ENCODE measurements at places on chromosomes 1 and 21. TPM values are rescaled to one million over a fixed set of nuclear protein-coding genes. Genes with fewer than 3 reads are reported as not detected.

DNA sequence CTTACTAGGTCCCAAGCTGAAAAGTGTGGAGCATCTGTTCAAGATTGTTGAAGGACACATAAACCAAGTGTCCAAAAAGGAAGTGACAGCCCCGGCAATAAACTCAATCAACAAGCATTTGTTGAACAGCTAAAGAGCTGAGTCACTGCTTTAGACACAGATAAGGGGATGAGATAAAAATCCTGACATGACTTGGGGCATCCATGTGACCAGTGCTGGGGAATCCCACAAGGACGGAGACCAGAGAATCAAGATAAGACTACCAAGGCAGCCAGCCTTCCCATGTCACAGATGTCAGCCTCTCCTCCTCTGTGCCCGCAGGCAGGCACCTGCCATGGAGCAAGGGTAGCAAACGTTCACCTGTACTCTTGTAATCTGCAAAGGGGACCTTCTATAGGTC lies 118.6 kb upstream of the KAZN start:
- ATAC-seq = no peak

DNA sequence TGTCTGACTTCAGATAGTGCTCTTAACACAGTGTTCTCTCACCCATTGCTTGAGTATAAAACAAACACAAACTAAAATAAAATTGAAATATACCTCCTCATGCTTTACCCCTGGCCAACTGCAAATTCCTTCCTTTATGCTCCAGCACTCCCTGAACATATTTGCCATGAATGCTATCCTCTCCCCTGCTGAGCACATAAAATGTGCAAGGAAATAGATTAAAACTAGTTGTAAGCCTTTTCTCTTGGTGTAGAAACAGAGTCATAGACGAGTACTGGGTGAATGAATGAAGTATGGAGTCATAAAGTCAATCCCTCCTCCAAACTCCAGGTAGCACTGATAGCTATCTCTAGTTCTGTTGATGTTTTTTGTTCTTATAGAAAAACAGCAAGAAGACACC lies 2.6 kb downstream of the GPR161 start:
- ATAC-seq = no peak

- no peak for ATAC-seq
These were observed 65.1 kb downstream of the COL18A1 start for GRCh38 chr21:45470087-45470515.

GRCh38 chr1:12001249-12001917 lies 17.9 kb upstream of the MIIP start:
- ATAC-seq = no peak

DNA sequence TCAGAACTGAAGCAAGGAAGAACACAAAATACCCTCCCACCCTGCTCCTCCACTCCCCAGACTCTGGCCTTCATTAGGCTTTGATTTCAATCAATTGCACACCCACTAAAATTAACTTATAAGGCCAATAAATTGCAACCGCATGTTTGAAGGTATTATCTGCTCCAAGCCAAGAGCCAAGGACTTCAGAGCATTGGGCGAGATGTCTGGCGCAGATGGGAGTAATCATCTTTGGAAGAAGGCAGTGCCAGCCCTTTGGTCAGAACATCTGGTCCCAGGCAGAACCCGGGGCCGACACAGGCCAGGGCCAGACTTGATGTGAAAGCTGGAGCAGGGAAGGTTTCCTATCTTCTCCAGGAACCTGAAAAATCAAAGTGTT lies 60.0 kb downstream of the SLC66A1 start:
- no peak for ATAC-seq

GRCh38 chr1:154559466-154560044 lies 1.1 kb upstream of the UBE2Q1 start:
- peak; percentile 69 for ATAC-seq

DNA sequence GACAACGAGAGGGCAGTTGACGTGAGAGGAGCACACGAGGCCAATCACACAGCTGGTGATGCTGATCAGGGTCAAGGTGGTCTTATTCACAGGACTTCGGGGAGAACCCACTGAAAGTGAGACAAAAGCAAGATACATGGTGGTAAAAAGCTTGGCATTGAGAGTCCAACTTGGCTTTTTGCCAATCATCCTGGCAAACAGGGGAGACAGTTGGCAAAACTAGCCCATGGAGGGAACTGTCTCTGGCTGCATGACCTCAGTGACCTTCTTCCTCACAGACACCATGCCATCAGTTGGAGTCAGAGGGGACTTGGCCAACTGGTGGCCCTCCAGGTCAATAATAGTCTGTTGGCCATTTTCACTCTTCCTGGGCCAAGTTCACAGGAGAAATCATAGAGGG lies 139.9 kb downstream of the ASTN1 start:
- no peak for ATAC-seq

Gene PKP1
- total RNA-seq = 608 TPM

GRCh38 chr21:42644223-42645208 lies 8.9 kb upstream of the PDE9A start:
- ATAC-seq = no peak

DNA sequence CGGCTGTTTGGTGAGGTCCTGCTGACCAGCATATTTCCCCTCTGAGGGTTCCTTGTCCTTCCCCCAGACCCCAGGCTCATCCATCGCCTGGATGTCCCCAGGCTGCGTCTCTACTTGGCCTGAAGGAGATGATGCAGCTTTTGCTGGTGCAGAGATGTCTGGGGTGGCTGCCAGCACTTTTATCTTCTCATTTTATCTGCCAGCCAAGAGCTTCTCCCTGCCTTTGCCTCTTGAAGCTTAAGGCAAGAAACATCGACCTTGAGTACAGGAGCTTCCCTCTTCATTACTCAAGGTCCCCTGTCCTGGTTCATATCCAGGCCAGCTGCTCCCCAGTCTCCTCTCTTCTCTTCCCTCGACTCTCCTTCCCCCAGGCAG lies 9.2 kb upstream of the H6PD start:
- no peak for ATAC-seq

GRCh38 chr1:245742896-245743295 lies 588.1 kb downstream of the KIF26B start:
- ATAC-seq = no peak

Gene CYP2J2
- 8.8 TPM for total RNA-seq
